ENCODE measurements at places on chromosomes 12 and 14. TPM values are rescaled to one million over a fixed set of nuclear protein-coding genes. Genes with fewer than 3 reads are reported as not detected.
A peak's percentile ranks its signal among the peaks of the same experiment; 100 is the strongest.

DNA sequence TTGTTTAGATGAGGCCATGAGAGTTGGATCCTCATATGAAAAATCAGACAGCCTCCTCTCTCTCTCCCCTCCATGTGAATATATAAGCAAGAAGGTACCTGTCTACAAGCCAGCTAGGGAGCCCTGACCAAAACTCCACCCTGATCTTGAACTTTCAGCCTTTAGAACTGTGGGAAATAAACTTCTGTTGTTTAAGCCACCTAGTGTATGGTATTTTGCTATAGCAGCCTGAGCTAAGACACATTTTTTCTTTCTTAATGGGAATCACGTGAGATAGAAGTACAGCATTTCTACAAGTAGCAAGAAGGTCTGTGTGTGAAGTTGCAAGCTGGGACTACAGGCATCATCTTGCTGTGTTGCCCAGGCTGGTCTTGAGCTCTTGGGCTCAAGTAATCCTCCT, 16.3 kb upstream of the ABHD12B start:
- DNase-seq, result no peak

DNA sequence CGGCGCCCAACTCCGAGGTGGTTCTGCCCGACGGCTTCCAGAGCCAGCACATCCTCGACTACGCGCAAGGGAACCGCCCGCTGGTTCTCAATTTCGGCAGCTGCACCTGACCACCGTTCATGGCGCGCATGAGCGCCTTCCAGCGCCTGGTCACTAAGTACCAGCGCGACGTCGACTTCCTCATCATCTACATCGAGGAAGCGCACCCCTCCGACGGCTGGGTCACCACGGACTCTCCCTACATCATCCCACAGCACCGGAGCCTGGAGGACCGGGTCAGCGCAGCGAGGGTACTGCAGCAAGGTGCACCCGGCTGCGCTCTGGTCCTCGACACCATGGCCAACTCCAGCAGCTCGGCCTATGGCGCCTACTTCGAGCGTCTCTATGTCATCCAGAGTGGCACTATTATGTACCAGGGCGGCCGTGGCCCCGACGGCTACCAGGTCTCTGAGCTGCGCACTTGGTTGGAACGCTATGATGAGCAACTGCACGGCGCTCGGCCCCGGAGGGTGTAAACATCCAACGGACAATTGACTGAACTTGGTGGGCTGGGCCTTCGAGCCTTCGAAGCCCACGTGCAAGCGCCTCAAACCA, 699 bp downstream of the DIO3 start:
- DNase-seq, result no peak

DNA sequence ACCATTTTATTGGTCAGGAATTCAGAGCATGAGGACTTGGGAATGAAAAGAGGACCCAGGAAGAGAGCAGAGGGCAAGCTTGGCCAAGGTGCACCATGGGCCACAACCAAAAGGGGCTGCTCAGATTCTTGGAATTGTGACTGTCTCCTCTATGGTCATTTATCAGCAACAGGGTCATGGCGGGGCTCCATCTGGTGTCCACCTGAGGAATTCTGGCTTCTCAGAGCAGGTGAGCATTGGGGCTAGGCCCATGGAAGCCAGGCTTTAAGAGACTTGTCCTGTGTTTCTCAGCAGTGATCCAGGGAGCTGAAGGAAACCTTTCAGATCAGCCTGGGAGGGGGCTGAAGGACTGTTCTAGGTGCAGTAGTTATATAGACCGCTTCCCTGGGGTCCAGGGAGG, 2.6 kb upstream of the RIN3 start:
- DNase-seq, result no peak

- no peak for DNase-seq
These were observed 31.9 kb upstream of the ZFP36L1 start for GRCh38 chr14:68824517-68825347.

- DNase-seq, result no peak
These were observed 2.1 kb downstream of the SLC39A2 start for GRCh38 chr14:21001218-21001617.

- no peak for DNase-seq
These were observed 73.5 kb downstream of the LIN7A start for GRCh38 chr12:80864046-80864735.

- peak; percentile 58 for DNase-seq
These were observed at the start of gene HIP1R for GRCh38 chr12:122834921-122835749. TSS of gene HIP1R (plus strand) at chr12:122835457. CDS start at chr12:122835551, 94 bp downstream.

- DNase-seq, result peak; percentile 81
These were observed 6.7 kb downstream of the HDAC7 start for GRCh38 chr12:47812797-47813510.

- DNase-seq, result peak; percentile 25
These were observed 715 bp upstream of the RAP1B start for GRCh38 chr12:68609998-68610369.

GRCh38 chr14:95758331-95758730, 44.4 kb upstream of the TCL1A start:
- DNase-seq, result no peak

GRCh38 chr14:67882986-67883555, 63.5 kb downstream of the RAD51B start:
- DNase-seq, result no peak

DNA sequence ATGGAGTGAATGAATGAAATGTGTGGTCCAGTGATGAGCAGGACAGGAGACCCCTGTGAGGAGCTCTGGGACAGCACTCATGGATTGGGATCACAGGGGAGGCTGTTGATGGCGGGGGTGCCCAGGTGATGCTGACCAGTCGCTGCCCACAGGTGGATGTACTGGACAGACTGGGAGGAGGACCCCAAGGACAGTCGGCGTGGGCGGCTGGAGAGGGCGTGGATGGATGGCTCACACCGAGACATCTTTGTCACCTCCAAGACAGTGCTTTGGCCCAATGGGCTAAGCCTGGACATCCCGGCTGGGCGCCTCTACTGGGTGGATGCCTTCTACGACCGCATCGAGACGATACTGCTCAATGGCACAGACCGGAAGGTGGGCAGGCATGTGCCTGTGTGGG, 13.3 kb upstream of the LRP1-AS start:
- DNase-seq, result no peak

GRCh38 chr14:103552011-103552845, 10.2 kb downstream of the BAG5 start:
- DNase-seq, result no peak

GRCh38 chr14:102317564-102318248, 1.8 kb upstream of the ZNF839 start:
- DNase-seq, result no peak

GRCh38 chr12:1006255-1006654, 15.2 kb downstream of the ERC1 start:
- DNase-seq, result no peak

GRCh38 chr14:54713379-54713778, 146.5 kb downstream of the SAMD4A start:
- DNase-seq, result no peak

GRCh38 chr14:92452471-92452870, 61.1 kb upstream of the RIN3 start:
- no peak for DNase-seq

DNA sequence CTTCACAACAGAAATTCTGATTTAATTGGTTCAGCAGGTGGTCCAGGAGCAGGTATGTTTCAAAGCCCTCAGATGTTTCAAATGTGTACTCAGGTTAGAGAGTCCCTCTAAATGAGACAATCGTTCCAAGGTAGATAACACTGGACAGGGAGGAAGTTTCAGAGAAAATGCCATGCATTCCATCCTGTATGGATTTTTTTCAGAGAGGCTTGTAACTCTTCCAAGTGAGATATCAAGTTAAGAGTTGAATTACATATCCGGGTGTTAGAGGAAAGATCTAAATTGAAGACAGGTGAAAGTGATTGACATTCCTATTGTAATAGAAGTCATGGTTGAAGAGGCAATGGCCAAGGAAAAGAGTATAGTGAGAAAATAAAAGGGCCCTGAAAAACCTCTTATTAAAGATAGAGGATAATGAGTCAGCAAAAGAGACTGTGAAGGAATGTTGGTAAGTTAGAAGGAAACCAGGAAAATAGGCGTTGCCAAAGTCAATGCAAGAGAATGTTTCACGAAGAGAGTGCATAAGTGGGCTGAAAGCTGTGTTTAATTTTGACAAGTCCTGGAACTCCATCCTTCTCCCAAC, 105.8 kb downstream of the BMP4 start:
- DNase-seq, result no peak

DNA sequence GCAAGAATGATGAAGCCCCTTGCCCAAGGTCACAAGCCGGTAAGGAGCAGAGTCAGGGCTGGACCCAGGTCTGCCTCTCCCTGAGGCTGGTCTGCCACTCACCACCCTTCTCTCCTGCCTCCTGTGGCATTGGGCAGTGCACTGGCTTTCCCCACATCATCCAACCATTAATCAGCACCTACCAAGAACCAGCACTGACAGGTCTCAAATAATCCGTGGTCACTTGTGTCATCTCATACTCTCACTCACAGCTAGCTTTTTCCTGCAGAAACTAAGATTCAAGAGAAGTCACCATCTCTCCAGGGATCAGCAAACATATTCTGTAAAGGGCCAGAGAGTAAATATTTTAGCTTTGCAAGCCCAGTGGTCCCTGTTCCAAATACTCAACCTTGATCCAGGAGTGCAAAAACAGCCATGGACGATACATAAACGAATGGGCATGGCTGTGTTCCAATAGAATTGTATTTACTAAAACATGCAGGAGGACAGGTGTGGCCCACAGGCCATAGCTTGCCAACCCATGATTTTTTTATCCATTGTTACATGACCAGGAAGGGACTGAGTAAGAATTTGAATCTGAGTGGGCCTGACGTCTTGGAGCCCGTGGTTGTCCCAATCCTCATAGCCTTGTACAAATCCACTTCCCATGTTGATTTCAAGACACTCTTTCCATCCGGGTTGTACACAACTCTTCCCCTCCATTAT, 374.2 kb downstream of the BCL11B start:
- no peak for DNase-seq

DNA sequence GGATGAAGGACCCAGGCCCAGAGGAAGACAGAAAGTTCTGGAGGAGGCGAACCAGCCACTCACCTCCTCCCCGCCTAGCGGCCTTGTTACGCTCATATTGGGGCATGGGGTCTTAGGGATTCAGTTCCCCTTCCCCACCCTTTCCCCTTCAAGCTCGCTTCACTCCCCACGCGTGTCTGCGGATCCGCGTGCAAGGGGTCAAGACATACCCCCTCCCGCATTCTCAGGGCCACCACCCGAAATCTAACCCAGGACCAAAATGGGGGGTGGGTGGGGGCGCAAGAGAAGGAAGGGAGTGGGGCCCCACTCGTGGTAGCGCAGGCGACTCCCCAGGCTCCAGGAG, 584 bp upstream of the RFX4 start:
- DNase-seq, result no peak

DNA sequence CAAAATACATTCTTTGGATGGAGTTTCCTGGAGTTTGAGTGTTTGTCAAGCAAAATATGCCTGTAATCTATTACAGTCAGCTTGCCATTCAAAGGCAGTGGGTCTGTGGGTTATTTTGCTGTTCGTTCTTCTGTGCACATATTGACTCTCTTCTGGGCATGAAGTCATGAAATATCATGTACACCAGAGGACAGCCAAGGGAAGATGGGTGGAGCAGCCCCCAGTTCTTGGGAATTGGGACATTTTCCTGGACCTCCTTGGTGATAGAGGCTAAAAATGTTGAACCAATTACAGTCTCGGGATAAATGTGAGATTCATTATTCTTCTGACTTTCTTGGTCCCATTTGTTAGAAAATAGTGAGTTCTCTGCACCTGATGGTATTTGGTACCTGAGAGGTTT, 89.1 kb downstream of the FOXN4 start:
- no peak for DNase-seq

DNA sequence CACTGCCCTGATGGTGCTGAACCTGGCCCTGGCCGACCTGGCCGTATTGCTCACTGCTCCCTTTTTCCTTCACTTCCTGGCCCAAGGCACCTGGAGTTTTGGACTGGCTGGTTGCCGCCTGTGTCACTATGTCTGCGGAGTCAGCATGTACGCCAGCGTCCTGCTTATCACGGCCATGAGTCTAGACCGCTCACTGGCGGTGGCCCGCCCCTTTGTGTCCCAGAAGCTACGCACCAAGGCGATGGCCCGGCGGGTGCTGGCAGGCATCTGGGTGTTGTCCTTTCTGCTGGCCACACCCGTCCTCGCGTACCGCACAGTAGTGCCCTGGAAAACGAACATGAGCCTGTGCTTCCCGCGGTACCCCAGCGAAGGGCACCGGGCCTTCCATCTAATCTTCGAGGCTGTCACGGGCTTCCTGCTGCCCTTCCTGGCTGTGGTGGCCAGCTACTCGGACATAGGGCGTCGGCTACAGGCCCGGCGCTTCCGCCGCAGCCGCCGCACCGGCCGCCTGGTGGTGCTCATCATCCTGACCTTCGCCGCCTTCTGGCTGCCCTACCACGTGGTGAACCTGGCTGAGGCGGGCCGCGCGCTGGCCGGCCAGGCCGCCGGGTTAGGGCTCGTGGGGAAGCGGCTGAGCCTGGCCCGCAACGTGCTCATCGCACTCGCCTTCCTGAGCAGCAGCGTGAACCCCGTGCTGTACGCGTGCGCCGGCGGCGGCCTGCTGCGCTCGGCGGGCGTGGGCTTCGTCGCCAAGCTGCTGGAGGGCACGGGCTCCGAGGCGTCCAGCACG, 4.7 kb downstream of the LTB4R start:
- DNase-seq, result no peak

BMP4 gene
- total RNA-seq, result 0.44 TPM

AQP2 gene
- total RNA-seq, result not detected

ZNF891 gene
- total RNA-seq, result 8.1 TPM

CTSG gene
- total RNA-seq, result not detected

GPR65 gene
- total RNA-seq, result 11.4 TPM
